Epithelial cell of alveolus of lung (primary cell): ENCODE measurements at places on chromosomes 2 and 18. TPM values are rescaled to one million over a fixed set of nuclear protein-coding genes. Genes with fewer than 3 reads are reported as not detected.

CYRIA gene
- total RNA-seq: 1.9 and 3.1 TPM in 2 replicates

MPHOSPH10 gene
- total RNA-seq: 20.4 and 22.4 TPM in 2 replicates

IL1B gene
- 1.4 and 69.0 TPM in 2 replicates for total RNA-seq

TUBB8B gene
- total RNA-seq: not detected in 2 replicates

RAB6D gene
- under 0.01 TPM in 1 of 2 replicates, not detected in the other for total RNA-seq

FLACC1 gene
- total RNA-seq: 0.32 TPM in 1 of 2 replicates, not detected in the other

UGT1A4 gene
- not detected in 2 replicates for total RNA-seq

AQP12A gene
- not detected in 2 replicates for total RNA-seq

TBR1 gene
- under 0.01 and 0.32 TPM in 2 replicates for total RNA-seq

SERPINB12 gene
- total RNA-seq: not detected in 2 replicates

GKN2 gene
- not detected in 2 replicates for total RNA-seq

PSMD14 gene
- total RNA-seq: 40.3 and 99.2 TPM in 2 replicates

ZNF532 gene
- total RNA-seq: 36.6 and 45.7 TPM in 2 replicates

FOXI3 gene
- total RNA-seq: not detected in 2 replicates

ADD2 gene
- total RNA-seq: 0.88 and 1.4 TPM in 2 replicates

MPP4 gene
- 4.3 TPM in 1 of 2 replicates, not detected in the other for total RNA-seq

ASXL3 gene
- 1.2 and 2.2 TPM in 2 replicates for total RNA-seq

SATB2 gene
- 4.7 and 7.3 TPM in 2 replicates for total RNA-seq

EPB41L3 gene
- total RNA-seq: 19.7 and 44.6 TPM in 2 replicates

ALPI gene
- total RNA-seq: not detected in 2 replicates

ST6GAL2 gene
- total RNA-seq: 0.08 and 1.9 TPM in 2 replicates

SKA1 gene
- 3.7 and 15.9 TPM in 2 replicates for total RNA-seq

GPBAR1 gene
- 0.26 and 0.88 TPM in 2 replicates for total RNA-seq

NEURL3 gene
- 0.13 TPM in 1 of 2 replicates, not detected in the other for total RNA-seq

HRH4 gene
- total RNA-seq: not detected in 2 replicates

DAW1 gene
- total RNA-seq: 0.32 and 1.8 TPM in 2 replicates
